ENCODE measurements at places on chromosomes 12 and 14. TPM values are rescaled to one million over a fixed set of nuclear protein-coding genes. Genes with fewer than 3 reads are reported as not detected.

The RIPK3 gene
- 5.9 TPM for total RNA-seq

The PRR4 gene
- 3.2 TPM for total RNA-seq

The DHRS2 gene
- 3.5 TPM for total RNA-seq

The LRRC43 gene
- not detected for total RNA-seq

DNA sequence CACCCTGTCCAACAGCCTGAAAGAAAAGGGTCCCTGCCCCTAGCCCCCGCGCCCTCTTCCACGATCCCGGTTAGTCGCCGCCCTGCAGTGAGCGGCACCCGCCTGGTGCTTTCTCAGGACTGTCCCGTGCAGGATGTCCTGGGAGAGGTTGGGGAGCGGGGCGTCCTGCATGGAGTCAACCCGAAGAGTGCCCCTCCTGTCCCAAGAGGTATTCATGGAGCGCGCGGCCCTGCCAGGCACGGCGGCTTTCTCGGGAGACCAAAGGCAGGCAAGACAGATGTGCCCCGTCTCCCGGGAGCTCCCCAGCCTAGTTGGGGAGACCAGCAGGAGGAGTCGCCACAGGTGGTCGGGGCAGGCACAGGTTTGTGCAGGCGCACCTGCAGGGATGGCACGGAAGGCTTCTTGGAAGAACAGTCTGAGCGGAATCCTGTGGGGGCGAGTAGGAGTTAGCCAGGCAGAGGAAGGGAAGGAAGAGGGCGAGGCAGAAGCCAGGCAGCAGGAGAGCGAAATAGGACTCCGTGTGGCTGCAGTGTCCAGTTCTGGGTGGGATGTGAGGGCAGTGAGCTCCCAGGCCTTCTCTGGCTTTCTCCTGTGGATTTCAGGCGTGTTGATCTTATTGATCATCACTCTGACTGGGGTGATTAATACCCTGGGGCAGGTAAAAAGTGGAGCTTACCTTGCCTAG, 723 bp downstream of the SIVA1 start:
- peak overlapping the region; percentile 80 for H3K27ac ChIP-seq
- H3K36me3 ChIP-seq: peaks cover 29% of the 10 kb centered on the region
- peaks cover 39% of the 10 kb centered on the region for H3K4me1 ChIP-seq
- H3K4me3 ChIP-seq: peak overlapping the region; percentile 86
- H3K27me3 ChIP-seq: no peaks in the 10 kb centered on the region

DNA sequence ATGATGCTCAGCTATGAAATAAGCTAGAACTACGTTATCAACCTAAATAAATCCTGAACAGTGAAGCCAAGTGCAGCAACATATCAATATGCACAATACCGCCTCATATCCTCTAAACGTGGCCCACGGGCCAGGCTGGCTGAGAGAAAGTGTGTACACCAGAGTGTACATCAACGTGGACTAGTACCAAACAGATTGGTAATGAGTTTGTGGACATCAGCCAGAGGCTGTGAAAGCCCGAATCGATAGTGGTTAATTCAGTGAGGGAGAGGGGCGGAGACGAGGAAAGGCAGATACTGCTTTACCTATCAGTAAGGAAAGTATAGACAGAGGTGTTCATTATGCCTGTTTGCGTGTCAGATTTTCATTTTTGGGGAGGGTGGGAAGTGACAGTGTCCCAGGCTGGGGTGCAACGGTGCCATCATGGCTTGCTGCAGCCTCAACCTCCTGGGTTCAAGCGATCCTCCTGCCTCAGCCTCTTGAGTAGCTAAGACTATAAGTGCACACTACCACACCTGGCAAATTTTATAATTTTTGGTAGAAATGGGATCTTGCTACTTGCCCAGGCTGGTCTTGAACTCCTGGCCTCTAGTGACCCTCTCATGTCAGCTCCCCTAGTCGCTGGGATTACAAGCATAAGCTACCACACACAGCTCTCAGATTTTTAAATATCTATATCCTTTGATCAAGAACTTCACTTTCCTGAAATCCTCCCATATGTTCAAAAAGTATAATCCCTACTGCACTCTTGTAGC, 50.1 kb downstream of the ANAPC7 start:
- DNase-seq: no peak
- H3K27ac ChIP-seq: no peak overlapping the region
- no peak overlapping the region for H3K4me3 ChIP-seq
- H3K27me3 ChIP-seq: peaks cover 4% of the 10 kb centered on the region

- no peaks in the 10 kb centered on the region for H3K36me3 ChIP-seq
- peaks cover 2% of the 10 kb centered on the region for H3K27me3 ChIP-seq
- no peak for DNase-seq
These were observed 73.7 kb downstream of the ANKS1B start for GRCh38 chr12:99911081-99911480.

DNA sequence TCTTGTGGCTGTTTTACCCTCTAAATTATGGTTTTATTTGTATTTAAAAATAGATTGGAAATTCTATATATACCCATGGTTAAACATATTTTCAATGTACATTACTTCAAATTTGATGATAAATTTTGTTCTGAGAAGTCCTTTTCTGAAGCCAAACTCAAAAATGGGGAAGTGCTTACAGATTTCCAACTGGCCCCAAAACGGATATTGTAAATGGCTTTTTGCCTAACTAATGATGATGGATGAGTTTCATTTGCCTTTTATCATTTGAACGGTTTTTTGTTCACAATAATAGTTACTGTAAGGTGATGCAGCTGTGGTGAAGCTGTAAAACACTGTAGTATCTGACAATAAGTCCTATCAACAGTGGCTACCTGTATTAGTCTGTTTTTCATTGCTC, 136.9 kb downstream of the FUT8 start:
- H3K27ac ChIP-seq: no peak overlapping the region
- H3K36me3 ChIP-seq: peaks cover 5% of the 10 kb centered on the region
- H3K4me1 ChIP-seq: peaks cover 34% of the 10 kb centered on the region
- H3K4me3 ChIP-seq: no peak overlapping the region

- H3K4me1 ChIP-seq: peaks cover 3% of the 10 kb centered on the region
- no peak overlapping the region for H3K4me3 ChIP-seq
- peak; percentile 64 for DNase-seq
- no peaks in the 10 kb centered on the region for H3K27me3 ChIP-seq
- H3K36me3 ChIP-seq: no peaks in the 10 kb centered on the region
These were observed 10.3 kb upstream of the FERMT2 start for GRCh38 chr14:52961060-52961639.

DNA sequence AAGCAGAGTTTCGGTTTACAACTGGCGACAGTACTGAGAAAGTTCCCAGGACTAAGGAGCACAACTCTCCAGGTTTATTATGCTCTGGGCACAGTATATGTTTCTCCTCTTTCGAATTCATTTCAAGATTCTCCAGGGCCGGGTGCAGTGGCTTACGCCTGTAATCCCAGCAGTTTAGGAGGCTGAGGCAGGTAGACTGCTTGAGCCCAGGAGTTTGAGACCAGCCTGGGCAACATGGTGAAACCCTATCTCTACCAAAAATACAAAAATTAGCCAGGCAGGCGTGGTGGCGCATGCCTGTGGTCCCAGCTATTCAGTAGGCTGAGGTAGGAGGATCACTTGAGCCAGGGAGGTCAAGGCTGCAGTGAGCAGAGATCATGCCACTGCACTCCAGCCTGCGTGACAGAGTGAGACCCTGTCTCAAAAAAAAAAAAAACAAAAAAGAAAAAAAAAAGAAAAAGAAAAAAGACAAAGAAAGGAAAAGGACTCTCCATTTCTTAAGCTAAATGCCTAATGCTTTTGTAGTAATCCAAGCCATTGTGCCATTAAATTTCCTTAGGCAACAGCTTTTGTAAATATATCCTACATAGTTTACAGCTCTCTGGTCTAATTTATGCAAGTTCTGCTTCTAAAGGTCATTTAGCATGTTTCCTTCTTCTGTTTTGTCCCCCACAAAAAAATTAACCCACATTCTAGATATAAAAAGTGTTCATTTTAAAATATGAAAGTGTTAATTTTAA, 34.8 kb downstream of the ATL1 start:
- H3K4me1 ChIP-seq: no peaks in the 10 kb centered on the region
- H3K27ac ChIP-seq: no peak overlapping the region
- DNase-seq: no peak
- H3K4me3 ChIP-seq: no peak overlapping the region
- H3K27me3 ChIP-seq: no peaks in the 10 kb centered on the region

Data from activated CD8-positive, alpha-beta T cell treated with anti-CD3 and anti-CD28 coated beads for 36 hours (primary cell).